Heart right ventricle (tissue), 16 donors: ENCODE measurements at places on chromosomes 7 and 10. TPM values are rescaled to one million over a fixed set of nuclear protein-coding genes. Genes with fewer than 3 reads are reported as not detected.

DNA sequence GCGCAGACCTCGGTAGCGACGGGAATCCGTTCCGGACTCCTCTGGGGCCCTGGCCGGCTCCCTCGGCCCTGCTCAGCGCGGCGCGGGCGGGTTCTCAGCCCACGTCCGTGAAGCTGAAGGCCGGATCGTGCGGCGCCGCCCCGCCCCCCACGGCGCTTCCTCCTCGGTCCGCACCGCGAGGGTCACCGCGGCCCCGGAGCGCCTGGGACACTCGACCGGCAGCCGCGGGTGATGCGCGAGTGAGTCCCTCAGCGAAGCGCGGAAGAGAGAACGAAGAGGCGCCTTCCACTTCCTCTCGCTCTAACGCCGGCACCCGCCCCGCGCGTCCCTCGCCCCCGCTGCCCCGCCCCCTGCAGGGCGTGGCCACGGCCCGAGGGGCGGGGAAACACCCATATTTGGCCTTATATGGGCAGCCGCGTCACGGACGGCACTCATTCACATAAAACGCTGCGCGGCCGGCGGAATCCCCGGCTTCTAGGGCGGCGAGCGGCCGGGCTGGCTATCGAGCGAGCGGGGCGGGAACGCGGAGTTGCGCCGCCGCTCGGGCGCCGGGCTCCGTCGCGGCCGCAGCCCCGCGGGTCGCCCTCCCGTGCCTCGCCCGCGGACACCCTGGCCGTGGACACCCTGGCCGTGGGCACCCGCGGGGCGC lies at the start of gene DUSP5:
DUSP5 (plus strand) TSS at position 470 of the 649 bp plus-strand sequence. CDS start 215 bp downstream, outside the sequence.
- peak within 1 kb of the TSS; percentile 98 for H3K27ac ChIP-seq
- peaks cover 60% of the 10 kb centered on the region for H3K4me1 ChIP-seq
- peak; percentile 95 for DNase-seq
- peak within 1 kb of the TSS; percentile 83 for H3K4me3 ChIP-seq
- no peaks in the 10 kb centered on the region for H3K36me3 ChIP-seq

- H3K27me3 ChIP-seq, result no peaks in the 10 kb centered on the region
- H3K36me3 ChIP-seq, result peaks cover 9% of the 10 kb centered on the region
- H3K27ac ChIP-seq, result no peak overlapping the region
- no peak for DNase-seq
- H3K4me3 ChIP-seq, result no peak overlapping the region
Measured at GRCh38 chr7:134046594-134047128, 80.5 kb upstream of the LRGUK start.

- H3K27ac ChIP-seq, result no peak overlapping the region
- no peaks in the 10 kb centered on the region for H3K36me3 ChIP-seq
- H3K4me3 ChIP-seq, result no peak overlapping the region
Measured at GRCh38 chr10:108633046-108633445, 1290.3 kb downstream of the XPNPEP1 start.

DNA sequence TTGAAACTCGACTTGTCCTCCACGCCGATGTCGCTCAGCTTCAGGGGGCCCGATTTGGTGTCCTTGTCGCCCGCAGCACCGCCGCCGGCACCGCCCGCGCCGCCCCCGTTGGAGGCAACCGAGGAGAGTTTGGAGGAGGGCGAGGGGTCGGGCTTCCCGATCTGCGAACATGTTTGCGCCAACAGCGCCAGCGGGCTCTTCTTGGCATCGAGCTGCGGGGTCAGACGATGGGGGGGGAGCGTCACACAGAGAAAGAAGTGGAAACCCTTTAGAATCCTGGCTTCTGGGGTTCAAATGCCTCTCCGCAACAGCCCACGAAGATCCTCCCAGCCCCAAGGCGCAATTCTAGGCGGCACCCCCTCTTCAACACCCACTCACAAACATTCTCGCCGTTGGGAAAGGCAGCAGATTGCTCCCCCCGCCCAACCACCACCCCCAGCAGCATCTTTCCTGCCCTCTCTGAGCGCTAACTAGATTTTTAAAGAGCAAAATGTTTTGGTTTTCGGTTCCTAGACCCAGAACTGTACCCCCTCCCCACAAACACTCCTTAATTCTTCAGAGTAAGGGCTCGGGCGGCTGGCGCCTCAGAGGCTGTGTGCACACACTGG lies 1.3 kb downstream of the ZNF503 start:
- H3K27me3 ChIP-seq, result peaks cover 41% of the 10 kb centered on the region
- DNase-seq, result peak; percentile 31
- H3K4me3 ChIP-seq, result peak overlapping the region; percentile 92
- peak overlapping the region; percentile 92 for H3K27ac ChIP-seq

DNA sequence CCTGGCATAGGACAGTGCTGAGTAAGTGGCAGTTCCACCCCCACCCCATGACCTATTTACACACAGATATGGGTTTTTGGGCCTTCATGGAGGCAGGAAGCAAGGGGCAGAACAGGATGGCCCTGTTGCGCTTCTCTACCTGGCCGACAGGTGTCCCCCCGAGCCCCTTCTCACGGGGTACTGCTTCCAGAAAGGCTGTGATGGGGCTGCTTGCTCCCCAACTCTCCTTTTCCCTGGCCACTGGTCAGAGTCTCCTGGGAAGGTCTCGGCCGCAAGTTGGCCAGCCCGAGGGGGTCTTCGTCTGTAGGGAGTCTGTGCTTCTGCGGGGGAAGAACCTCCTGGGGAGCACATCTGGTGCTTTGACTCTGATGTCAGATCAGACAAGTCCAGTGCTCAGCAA lies 139.8 kb upstream of the TNS3 start:
- H3K36me3 ChIP-seq, result no peaks in the 10 kb centered on the region
- peaks cover 21% of the 10 kb centered on the region for H3K4me1 ChIP-seq
- H3K27ac ChIP-seq, result no peak overlapping the region
- DNase-seq, result no peak
- H3K4me3 ChIP-seq, result no peak overlapping the region

- H3K4me1 ChIP-seq, result peaks cover 6% of the 10 kb centered on the region
- DNase-seq, result no peak
- no peaks in the 10 kb centered on the region for H3K27me3 ChIP-seq
- H3K27ac ChIP-seq, result no peak overlapping the region
- no peaks in the 10 kb centered on the region for H3K36me3 ChIP-seq
Measured at GRCh38 chr10:29922892-29923291, 136.5 kb downstream of the JCAD start.

DNA sequence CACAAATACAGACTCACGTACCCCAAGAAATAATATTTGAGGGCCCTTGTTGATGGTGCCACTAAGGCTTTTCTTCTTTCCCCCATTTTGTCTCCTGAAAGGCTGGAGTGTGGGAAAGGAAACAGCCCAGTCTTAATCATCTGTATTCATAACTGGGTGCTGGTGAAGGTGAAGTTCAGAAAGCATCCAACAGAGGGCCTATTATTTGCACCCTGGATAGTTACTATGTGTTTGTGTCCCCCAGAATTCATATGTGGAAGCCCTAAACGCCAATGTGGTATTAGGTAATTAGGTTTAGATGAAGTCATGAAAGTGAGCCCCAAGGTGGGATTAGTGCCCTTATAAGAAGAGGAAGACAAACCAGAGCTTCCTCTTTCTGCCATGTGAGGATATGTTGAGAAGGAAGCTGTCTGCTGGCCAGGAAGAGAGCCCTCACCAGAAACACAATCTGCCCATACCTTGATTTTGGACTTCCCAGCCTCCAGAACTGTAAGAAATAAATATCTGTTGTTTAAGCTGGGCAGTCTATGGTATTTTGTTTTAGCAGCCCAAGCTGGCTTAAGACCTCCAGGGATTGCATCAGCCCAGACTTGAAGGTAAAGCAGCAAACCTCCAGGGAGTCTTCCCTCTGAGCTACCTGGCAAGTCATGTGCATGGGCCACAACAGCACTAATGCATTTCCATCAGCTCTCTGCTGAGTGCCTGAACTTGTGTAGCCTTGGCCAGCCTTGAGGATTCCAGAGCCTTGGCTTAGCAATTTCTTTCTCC lies 90.0 kb upstream of the ADRB1 start:
- H3K27ac ChIP-seq, result no peak overlapping the region
- no peak overlapping the region for H3K4me3 ChIP-seq
- H3K36me3 ChIP-seq, result no peaks in the 10 kb centered on the region
- H3K27me3 ChIP-seq, result no peaks in the 10 kb centered on the region
- no peak for DNase-seq

DNA sequence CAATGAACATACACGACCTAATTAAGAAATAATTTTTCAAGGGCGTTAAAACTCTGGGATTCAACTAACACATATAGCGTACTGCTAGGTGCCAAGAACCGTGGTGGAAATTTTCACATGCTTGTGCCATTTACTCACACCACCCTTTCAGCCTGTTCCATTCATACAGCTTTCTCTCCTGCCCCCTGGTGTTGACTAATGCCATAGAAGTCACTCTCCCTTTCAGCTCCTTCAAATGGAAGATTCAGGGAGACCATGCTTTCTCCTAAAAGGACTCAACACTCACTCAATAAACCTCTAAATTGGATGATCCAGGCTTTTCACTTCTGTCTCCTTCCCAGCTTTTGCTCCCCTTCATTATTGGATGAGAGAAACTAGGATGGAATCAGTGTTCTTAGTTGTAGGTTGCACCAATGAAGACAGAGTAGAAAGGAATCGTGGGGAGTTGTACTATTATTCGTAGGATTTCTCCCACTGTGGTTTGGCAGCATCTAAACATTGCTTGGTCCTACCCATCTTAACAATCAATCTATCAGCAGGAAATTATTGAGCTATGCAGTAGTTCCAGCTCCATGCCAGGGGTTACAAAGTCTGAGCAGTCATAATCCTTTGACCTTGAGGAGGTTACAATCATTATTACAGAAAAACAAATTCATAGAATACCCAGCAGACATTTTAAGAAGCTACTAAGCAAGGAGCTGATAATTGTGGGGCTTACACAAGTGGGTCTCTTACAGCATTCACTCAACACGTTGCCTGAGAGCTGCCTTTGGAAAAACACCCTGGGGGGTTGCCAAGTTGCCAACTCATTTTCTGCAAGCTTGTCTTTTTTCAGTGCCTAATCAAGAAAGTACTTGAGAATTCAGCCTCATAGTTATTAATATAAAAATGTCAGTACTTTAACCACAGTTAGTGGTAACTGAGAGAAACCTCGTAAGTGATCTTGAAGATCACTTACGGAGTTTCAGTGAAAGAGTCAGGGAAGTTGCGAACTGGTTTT lies 2.8 kb upstream of the PPP1R3C start:
- no peaks in the 10 kb centered on the region for H3K36me3 ChIP-seq
- no peak overlapping the region for H3K27ac ChIP-seq
- H3K27me3 ChIP-seq, result peaks cover 31% of the 10 kb centered on the region
- DNase-seq, result no peak

DNA sequence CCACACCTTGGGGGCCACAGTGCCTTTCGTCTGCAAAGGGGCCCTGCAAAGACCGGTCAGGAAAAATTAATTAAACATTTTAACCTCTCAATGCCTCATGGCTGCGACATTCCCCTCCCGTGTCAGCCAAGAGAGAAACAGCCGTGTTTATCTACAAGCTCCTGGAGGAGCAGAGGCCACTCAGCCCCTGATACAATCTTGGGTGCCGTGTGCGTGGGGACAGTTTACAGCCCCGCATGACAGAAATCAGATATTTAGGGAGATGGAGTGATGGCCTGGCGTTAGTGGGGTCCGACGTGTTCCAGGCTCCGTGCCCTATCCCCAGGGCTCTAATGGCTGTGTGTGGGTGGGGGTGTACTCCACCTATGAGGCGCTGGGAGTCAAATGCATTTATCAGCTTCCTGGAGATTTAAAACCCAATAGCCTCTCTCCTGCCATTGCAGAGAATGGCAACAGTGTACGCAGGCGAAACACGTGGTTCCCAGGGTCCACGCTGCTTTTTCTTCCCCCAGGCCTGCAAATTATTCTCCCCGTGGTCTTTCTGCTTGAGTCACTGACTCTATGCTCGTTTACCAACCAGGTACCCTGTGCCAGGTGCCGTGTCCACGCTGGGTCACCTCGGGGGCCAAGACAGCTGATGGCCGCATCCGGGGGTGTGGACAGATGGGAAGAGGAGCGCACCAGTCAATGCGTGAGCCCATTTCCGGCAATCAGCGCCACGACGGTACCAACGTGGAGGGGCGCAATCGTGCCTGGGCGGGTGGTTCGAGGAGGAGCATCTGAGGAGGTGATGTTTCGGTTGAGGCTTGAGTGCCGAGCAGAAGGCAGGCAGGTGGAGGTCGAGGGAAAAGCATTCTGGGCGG lies 26.6 kb upstream of the PSMG3 start:
- H3K4me1 ChIP-seq, result no peaks in the 10 kb centered on the region
- no peak for DNase-seq
- no peaks in the 10 kb centered on the region for H3K36me3 ChIP-seq
- H3K27ac ChIP-seq, result no peak overlapping the region

DNA sequence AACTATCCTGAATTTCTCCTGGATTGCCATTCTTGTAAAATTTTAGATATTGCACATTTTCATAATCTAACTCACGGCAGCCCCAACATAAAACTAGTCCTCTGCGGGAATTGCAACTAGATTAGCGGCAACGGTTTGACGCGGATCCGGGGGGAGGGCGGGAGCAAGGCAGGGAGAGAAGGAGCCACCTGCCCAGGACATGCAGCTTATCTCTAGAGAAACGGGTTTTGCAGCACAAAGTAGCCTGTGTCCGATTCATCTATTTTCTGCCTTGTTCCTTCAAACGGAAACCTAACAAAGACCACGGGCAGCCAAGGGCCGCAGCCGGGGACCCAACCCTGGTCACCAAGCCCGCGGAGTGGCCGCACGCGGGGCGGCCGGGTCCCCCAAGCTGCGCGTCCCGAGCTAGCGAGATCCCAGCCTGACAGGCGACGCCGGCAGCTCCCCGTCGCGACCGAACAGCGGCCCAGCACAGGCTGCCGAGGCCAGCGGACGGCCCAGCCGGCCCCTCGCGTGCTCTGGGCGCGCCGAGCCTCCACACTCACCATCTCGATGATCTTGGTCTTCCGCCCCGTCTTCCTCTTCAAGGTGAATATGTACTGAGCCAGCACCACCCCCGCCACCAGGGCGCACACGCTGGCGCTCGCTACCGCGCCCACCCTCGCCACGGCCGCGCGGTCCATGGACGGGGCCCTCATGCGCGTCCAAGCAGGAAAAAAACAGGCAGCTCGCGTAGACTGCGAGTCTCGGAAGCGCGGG lies at the start of gene NT5C3A:
NT5C3A (minus strand) TSS at position 754 of the 759 bp plus-strand sequence; CDS start at position 683, 71 bp downstream.
- H3K27me3 ChIP-seq, result no peaks in the 10 kb centered on the region
- DNase-seq, result peak; percentile 50
- peak within 1 kb of the TSS; percentile 95 for H3K27ac ChIP-seq
- peaks cover 3% of the 10 kb centered on the region for H3K4me1 ChIP-seq

DNA sequence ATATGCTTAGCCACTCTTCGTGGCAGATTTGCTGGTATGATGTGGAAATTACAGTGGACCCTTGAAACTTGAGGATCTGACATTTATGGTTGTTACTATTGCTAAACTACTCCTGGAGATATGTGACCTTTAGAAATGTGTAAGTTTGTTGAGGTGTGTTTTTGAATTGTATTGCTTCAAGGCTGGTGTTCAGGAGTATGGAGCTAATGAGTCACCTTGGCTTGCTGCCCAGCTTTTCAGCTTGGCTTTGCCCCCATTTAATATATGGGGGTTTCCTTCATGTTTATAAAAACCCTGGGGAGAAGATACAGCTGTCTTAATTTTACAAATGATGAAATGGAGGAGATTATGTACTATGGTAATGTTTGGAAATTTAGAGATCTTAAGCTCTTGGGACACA lies 11.6 kb downstream of the HBP1 start:
- peaks cover 28% of the 10 kb centered on the region for H3K36me3 ChIP-seq
- H3K4me1 ChIP-seq, result peaks cover 29% of the 10 kb centered on the region
- no peak overlapping the region for H3K27ac ChIP-seq
- no peaks in the 10 kb centered on the region for H3K27me3 ChIP-seq
- no peak for DNase-seq

- no peaks in the 10 kb centered on the region for H3K27me3 ChIP-seq
- H3K27ac ChIP-seq, result peak overlapping the region; percentile 73
Measured at GRCh38 chr10:3887404-3887803, 102.4 kb upstream of the KLF6 start.

Gene SRRM3
- 36.2 TPM for polyA plus RNA-seq

Gene ADRA2A
- 0.78 TPM for polyA plus RNA-seq

Gene SLC18A2
- polyA plus RNA-seq, result 0.07 TPM
